ENCODE measurements at places on chromosomes 6 and 20. TPM values are rescaled to one million over a fixed set of nuclear protein-coding genes. Genes with fewer than 3 reads are reported as not detected.
A peak's percentile ranks its signal among the peaks of the same experiment; 100 is the strongest.

Gene TRAPPC3L
- not detected for total RNA-seq

Gene WFDC12
- not detected for total RNA-seq

GRCh38 chr6:137000825-137001224, 43.9 kb downstream of the IL20RA start:
- no peak for DNase-seq

GRCh38 chr6:116575227-116575626, 3.9 kb downstream of the RWDD1 start:
- DNase-seq, result no peak

DNA sequence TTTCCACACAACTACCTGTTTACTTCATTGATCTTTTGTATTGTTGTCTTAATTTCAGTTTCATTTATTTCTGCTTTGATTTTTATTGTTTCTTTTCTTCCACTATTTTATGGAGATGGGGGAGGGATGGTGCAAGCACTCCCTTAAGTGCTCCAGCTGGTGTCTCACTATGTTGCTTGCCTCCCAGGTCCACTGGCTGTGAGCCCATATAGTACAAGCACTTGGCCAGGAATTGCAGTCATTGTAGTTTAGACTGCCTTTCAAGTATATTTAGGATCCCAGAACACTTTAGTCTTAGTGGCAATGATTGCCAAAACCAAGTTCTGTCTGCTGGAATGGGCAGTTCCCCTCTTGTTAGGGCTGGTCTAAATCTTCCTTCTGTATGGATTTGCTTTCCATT, 34.9 kb upstream of the MAN1A1 start:
- no peak for DNase-seq

- peak; percentile 90 for DNase-seq
Measured at GRCh38 chr6:111087106-111087835, at the start of gene SLC16A10. SLC16A10 (plus strand) TSS chr6:111087503; CDS start chr6:111087753, 250 bp downstream.
